SK-N-SH treated with all-trans-retinoic acid at 6 μM for 48 hours (cell line): ENCODE measurements at places on chromosomes 13 and 19.

GRCh38 chr19:16978839-16979802, 47.5 kb downstream of the CPAMD8 start:
- no peak for ATAC-seq

DNA sequence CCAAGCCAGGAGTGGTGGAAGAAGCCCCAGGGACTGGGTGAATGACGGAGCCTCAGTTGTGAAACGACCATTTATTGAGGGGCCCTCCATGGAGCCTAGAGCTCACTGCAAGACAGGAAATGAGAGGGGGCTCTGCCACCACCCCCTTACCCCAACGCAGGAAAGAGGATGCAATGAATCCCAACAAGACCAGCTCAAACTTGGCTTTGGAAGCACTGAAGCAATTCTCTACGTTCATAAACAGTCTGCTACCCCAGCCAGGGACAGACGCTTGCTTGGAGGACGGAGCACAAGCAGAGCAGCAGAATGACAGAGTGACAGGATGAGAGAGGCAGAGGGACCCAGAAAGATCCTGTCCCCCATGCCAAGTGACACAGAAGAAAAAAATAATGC, 1.0 kb downstream of the PRKACA start:
- no peak for ATAC-seq

DNA sequence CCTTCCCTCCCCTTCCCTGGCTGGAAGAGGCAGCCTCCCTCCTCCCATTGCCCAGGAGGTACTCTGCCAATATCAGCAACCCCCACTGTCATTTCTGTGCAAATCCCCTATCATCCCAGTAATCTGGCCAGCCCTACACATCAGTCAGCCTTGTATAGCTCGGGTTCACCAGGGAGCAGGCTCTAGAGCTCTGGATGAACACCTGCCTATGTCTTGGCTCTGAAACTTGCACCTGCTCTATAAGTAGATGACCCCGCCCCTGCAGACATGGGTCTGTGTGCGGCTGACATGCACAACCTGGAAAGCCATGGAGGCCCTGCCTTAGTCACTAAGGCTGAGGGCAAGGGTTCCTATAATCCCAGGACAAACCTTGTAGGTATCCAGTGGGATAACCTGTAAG, 1042.9 kb downstream of the UQCRFS1 start:
- no peak for ATAC-seq

- ATAC-seq = no peak
Measured at GRCh38 chr19:22882797-22883196, 50.7 kb downstream of the ZNF723 start.

DNA sequence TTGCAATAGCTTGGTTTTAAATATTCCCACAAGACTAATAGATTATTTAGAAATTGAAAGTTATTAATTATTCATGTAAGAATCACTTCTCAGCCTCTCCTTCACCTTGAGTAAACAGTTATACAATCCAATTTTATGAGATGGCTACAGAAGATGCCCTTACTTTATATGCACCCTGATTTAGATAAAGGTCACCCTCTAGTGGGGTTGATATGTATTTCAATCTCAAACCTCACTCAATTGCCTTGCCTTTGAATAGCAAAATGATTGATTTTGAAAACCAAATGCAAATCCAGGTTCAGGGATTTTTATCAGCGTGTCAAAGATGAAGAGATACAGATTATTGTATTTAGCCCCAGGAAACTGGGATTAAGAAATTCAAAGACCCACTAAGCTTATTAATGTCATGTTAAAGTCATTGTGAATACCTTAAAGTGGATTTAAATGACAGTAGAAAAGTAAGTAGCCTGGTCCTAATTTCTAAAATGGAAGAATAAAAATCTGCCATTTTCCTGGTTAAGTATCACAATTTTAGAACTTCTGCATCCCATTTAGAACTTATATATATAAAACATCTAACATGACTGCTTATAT, 305.1 kb downstream of the ITGBL1 start:
- ATAC-seq = peak; percentile 90

- ATAC-seq = peak; percentile 79
Measured at GRCh38 chr19:8654591-8655339, 24.3 kb downstream of the NFILZ start.

DNA sequence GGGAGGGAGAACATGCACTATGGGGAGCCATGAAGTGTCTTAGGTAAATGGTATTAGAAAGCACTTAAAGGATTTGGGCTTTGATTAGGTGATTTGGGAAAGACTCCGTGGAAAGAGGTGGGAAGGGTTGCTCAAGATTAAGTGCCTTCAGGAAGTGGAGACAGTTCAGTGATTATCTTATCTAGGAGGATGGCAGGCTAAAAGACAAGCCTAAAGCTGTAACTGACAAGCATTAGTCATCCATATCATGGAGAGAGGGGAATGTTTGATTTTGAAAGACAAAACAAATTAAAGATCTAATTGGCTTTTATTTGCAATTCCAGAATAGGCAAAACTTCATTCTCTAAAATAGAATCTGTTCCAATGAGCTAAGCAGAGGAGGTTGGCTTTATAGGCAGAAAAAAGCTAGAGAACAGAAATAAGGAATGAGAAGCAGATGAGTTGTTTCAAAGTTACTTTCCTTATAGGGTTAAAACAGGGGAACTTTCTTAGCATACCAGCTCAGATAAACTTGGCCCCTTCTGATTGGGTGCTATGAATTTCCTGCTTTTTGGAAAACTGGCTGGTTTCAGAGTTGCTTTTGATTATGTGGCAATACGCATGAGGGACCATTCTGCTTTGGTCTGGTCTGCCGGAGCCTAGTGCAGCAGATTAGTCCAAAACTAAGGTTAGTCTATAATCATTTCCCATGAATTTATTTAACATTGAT, 1.8 kb upstream of the DIAPH3 start:
- ATAC-seq = no peak

- ATAC-seq = no peak
Measured at GRCh38 chr19:14112051-14112808, 5.3 kb downstream of the PRKACA start.

DNA sequence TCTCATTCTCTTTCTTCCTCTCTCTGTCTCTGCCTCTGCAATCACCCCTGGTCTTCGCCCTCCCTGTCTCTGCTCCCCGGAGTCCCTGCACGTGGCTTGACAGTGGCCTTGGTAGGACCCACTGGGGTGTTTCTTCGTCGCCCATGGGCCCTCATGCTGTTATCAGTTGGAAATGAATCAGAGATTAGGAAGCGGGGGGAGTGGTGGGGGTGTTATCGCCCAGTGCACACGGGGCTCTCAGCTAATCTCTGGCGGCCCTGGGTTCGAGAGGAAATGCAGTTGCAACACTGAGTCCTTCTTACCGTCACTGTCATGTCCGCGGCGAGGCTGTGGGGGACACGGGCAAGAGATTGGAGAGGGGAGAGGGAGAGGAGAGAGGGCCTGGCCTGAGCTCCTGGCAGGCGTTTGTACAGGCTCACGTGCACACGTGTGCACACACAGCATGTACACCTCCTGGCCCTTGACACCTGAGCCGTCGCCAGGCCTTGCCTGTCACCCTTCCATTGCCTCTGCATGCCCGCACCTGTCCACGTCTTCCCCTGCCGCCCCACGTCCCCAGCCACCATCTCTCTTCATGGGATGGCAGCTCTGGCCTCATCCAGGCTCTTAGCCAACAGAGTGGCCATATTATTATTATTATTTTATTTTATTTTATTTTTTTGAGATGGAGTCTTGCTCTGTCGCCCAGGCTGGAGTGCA, 37.8 kb upstream of the SLC7A10 start:
- ATAC-seq = no peak

DNA sequence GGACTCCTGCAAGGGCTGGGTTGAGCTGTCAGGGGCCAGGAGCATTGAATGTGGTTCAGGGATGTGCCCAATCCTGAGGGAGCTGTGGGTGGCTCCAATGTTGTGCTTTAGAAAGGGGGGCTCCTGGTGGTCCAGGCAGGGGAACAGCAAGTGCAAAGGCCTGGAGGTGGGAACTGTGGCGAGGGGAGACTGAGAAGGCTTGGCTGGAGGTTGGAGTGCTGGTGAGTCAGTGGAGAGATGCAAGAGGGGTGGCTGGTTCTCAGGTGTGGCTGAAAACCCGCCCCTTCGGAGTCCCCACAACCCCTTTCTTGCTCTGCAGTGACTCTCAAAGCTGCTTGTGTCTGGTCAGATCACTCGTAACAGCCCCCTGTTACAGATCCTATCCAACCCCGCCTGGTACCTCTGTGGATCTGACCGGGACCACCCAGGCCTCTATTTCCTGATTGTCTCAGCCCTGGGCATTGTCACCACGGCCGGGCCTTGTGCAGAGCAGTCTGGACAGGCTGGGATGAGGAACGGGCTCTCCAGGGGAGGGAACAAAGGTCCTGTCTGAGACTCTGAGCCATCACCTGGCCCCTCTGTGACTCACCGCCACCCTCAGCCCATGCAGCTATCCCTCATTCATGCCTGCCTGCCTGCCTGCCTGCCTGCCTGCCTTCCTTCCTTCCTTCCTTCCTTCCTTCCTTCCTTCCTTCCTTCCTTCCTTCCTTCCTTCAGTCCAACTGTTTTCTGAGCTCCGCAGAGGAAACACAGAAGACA, 1.4 kb upstream of the KCNN1 start:
- no peak for ATAC-seq

- no peak for ATAC-seq
Measured at GRCh38 chr19:27673986-27674385, 1539.0 kb downstream of the UQCRFS1 start.

GRCh38 chr19:281156-281853, 9.9 kb downstream of the PLPP2 start:
- no peak for ATAC-seq

DNA sequence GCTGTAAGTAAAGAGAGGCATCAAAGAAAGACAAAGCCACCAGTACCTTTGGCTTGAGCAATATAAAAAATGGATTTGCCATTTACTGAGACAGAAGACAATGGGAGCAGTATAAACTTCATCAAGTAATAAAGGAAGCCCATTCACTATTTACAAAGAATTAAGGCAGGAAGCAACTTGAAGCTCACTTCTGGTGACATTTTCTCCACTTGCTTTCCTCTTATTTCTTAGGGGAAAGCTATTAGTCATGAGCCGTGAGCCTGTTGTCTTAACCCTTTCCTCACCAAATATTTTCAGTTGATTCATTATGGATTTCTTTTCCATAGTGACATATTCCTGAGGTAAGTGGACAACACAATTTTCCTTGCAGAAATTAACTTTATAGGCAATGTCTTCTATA, 156.8 kb downstream of the DNAJC3 start:
- ATAC-seq = peak; percentile 39; the same call in 2 of the 3 replicates

- ATAC-seq = no peak
Measured at GRCh38 chr19:34974646-34975045, 10.6 kb upstream of the ZNF792 start.

GRCh38 chr13:80477661-80478443, 136.9 kb upstream of the SPRY2 start:
- no peak for ATAC-seq

- ATAC-seq = no peak
Measured at GRCh38 chr13:102784483-102784882, 10.9 kb upstream of the TEX30 start.

GRCh38 chr19:3284759-3285646, 60.5 kb downstream of the CELF5 start:
- ATAC-seq = peak; percentile 35

GRCh38 chr13:95723438-95723837, 46.5 kb downstream of the DNAJC3 start:
- ATAC-seq = no peak

- no peak for ATAC-seq
Measured at GRCh38 chr19:19218911-19219310, 7.2 kb downstream of the NCAN start.

GRCh38 chr13:23918208-23918607, 20.9 kb upstream of the C1QTNF9B start:
- ATAC-seq = no peak

DNA sequence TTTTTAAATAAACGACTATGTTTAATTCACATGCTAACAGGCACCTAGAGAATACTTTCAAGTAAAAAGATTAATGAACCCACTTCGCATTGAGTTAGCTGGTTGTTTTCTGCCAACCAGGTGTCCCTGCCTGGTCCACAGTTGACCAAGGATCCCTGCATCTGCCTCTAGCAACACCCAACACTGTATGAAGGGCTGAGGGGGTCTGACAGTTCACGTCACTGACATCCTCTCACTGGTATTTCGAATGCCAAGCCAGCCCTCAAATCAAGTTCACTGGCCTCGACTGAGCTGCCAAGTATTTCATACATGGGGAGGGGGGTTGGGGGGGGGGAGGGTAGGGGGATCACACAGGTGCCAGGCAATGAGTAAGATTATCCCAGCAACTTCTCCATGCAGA, 25.4 kb downstream of the SLC25A30 start:
- ATAC-seq = no peak

GRCh38 chr19:16627928-16628182, 149 bp downstream of the MED26 start:
- no peak for ATAC-seq

DNA sequence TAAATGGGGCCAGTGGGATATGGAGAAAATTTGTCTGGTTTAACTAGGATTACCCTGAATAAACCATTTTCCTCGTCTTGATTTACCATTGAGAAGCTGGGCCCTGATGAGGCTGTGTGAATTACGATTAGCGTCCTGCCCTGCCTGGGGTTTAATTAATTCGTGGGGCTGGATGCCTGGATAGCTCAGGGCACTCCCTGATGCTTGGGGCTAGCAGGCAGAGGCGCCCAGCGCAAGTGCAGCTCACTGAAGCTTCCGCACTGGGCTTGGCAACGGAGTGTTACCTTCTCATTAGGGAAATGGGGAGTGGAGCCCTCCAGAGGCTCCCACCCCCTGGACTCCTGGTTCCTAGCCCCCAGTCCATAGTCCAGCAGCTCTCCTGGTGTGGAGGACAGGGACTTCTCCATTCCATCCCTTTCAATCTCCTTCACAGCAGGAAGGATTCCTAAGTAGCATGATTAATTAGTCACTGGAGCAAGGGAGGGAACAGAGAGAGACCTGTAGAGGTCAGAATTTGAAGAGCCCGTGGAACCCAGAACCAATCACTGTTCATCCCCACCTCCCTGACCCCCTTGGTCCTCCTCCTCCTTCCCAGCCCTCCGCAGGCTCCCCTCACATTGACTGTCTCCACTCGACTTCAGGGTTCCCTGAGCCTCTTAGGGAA, 107.2 kb downstream of the UQCRFS1 start:
- no peak for ATAC-seq

DNA sequence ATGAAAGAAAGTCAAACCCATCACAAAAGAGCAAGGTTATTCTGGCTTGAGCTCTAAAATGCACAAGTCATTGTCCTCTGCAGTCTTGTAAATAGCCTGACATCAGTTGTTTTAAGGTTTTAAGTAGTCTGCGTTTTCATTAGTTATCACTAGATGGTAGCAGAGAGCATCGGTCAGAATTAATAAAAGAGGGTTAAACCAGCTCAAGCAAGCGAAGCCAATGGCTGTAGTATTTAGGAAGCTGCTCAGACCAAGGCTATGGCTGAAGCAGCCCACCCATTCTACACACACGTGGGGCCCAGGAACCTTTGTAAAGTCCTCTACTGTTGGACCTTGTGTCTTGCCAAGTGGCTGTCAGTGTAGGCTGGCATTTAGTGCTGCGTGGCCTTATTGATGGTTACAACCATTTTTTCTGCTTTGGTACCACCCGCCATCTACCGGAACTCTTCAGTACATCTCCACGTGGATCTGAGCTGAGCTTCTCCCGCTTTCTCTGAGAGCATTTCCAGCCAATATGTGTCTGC, 13.3 kb upstream of the ZNF57 start:
- ATAC-seq = peak; percentile 89
